ENCODE measurements at places on chromosomes 5 and 9.

GRCh38 chr5:59246882-59247281 is 646.6 kb downstream of the PDE4D start:
- no peak for DNase-seq

- DNase-seq, result no peak
These were observed 817 bp upstream of the GNE start for GRCh38 chr9:36258996-36259533.

- no peak for DNase-seq
These were observed 278.0 kb upstream of the SMC2 start for GRCh38 chr9:103816146-103816545.

GRCh38 chr9:22514871-22515270 is 68.2 kb downstream of the DMRTA1 start:
- no peak for DNase-seq

GRCh38 chr5:145689235-145689634 is 145.9 kb downstream of the PRELID2 start:
- DNase-seq, result no peak

Data from stimulated activated CD8-positive, alpha-beta memory T cell treated with anti-CD3 and anti-CD28 coated beads, Interleukin-15, amount 100 ng/mL, for 48 hours (primary cell).